ENCODE measurements at places on chromosomes 16 and 17.

DNA sequence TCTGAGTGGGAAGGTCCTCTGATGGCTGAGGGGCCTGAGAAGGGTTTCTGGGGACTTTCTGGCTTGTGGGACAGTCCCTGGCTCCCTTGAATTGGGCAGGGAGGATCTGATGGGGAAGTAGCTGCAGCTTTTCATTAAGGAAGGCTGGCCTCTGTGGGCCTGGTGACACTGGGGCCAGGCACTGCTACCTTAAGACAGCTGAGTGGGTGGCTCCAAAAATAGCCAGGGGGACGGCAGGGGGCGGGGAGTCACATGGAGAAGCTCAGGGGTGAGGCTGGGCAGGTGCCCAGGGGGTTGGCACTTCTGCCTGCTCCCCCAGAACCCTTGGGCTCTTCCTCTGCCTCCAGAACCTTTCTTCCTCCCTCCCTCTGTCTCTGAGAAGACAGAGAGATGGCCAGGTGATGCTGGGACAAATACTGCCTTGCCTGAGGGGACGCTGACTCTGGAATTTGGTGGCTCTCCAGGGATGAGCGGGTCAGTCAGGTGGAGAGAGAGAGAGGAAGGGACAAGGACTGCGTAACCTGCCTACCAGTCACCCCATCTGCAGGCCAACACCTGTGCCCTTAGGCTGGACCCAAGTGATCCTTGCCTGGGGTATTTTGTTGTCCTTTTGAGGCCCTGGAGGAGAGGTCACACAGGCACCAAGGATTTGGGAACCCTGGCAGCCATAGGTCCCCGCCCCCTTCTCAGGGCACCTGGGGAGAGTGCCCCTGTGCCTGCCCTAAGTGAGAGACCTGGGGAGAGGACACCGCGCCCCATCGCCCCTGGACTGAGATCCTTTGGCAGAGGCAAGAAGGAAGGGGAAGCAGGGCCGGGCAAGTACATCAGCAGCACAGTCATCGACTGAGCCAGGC, 1.7 kb upstream of the SGCA start:
- DNase-seq, result no peak

GRCh38 chr16:81784072-81784795, 5.1 kb downstream of the PLCG2 start:
- DNase-seq, result no peak

DNA sequence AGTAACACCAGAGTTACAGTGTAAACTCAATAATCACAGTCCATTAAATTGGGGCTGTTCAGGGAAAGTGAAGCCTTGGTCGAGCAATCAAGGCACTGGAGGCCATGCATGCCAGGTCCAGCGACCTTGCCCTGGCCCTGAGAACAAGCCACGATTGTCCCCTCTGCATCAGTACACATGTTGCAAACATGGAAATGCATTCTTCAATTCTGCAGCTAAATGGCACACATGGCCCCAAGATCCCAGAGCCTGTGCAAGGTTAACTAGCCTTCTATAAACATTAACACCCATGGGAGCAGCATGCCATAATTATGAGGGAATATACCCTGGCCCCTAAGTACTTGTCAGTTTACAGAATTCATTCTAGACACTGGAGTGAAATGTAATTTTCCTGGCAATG, 204.7 kb downstream of the HS3ST3B1 start:
- no peak for DNase-seq

DNA sequence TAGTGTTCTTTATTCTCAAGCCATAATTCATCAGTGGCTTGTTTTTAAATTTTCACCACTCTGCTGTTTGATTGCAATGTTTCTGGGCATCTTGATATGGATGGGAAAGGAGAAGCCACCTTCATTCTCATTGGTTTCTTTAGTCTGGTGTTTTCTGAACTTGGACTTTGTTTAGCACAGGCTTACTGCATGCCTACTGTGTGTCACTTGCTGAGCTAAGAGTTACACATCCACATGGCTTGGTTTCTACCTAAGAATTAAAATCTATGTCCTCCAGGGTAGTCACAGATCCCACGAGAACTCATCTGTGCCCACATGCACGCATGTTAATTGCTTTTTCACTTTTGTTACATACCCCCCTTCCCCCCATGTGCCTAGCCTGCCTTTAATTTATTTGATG, 4.6 kb downstream of the CMIP start:
- no peak for DNase-seq

- no peak for DNase-seq
Observed at GRCh38 chr16:70808371-70808770, 7.4 kb upstream of the VAC14 start.

DNA sequence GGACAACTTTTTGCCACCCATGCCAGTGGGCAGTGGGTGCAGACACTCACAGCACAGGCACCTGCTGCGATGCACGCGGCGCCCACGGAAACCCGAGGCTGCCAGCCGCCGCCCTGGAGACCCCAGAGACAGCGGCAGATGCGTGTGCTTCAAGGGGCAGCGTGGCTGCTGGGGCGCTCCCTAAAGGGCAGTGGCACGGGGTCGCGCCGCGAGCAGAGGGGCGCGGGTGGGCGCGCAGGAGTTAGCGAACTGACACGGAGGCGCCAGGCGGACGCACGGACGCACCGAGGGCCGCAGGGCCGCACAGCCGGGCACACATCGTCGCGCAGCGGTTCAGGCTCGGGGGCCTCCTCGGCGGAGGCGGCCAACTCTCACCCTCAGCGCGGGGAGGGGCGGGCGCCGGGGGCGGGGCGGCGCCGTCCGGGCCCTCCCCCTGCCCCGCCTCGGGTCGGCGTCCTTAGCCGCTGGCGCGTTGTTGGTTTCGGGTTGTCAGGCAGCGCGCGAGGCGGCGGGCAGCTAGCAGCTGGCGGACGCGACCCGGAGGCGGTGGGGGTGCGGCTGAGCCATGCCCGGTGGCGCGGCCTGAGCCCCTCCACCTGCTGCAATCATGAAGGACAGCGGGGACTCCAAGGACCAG, at the start of gene KIF19:
Gene KIF19 (plus strand): TSS at position 484 of the 637 bp plus-strand sequence. CDS start 124 bp downstream, at position 608.
- no peak for DNase-seq

GRCh38 chr17:17503566-17504130, 7.5 kb upstream of the RASD1 start:
- DNase-seq, result no peak

GRCh38 chr17:49618028-49618611, 42.4 kb downstream of the NXPH3 start:
- DNase-seq, result no peak

DNA sequence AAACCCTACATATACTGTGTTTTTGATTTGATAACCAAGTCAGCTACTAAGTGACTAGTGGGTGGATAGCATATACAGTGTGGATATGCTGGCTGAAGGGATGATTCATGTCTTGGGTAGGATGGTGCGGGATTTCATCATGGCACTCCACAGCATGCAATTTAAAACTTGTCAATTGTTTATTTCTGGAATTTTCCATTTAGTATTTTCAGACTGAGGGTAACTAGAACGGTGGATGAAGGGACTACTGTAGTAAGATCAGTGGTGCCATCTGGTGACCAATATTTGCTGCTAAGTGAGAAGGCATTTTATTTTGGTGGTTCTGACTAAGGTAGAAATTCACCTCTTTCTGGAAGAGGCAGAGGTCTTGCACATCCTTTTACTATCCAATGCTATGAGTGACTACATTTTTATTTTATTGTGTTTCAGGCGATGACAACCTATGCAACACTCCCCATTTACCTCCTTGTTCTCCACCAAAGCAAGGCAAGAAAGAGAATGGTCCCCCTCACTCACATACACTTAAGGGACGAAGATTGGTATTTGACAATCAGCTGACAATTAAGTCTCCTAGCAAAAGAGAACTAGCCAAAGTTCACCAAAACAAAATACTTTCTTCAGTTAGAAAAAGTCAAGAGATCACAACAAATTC, 3.1 kb downstream of the CDC6 start:
- DNase-seq, result peak; percentile 88

- DNase-seq, result no peak
Observed at GRCh38 chr17:81553018-81553615, 964 bp upstream of the FAAP100 start.

DNA sequence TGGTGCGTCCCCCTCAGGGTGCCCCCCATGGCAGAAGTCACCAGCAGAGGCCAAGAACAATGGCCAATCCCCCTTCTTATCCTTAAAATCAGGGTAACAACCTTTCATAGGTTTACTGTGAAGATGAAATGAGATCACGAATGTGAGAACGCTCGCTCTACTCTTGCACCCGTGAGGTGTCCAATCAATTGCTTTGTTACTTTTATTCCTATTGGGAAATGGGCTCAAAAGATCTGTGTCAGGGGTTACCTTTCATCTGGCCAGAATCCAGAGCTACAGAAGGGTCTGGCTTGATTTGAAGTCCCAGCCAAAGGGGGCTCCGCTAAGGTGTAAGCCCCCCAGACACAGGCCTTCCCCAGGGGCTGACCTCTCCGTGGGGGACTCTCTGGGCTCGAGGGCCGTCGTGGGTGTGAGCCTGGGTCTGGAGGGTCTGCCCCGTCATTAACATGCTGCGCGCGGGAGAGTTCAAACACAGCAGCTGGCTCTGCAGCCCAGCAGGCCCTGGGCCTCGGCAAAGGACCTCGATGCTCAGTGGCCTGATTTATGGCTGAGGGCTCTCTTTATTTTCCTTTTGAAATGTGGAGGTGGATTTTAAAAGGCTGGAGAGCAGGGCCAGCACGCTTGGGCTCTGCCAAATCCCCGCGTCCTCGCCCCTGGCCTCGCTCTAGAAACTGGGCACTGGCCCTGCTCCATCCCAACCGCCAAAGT, 10.4 kb downstream of the ABR start:
- no peak for DNase-seq

DNA sequence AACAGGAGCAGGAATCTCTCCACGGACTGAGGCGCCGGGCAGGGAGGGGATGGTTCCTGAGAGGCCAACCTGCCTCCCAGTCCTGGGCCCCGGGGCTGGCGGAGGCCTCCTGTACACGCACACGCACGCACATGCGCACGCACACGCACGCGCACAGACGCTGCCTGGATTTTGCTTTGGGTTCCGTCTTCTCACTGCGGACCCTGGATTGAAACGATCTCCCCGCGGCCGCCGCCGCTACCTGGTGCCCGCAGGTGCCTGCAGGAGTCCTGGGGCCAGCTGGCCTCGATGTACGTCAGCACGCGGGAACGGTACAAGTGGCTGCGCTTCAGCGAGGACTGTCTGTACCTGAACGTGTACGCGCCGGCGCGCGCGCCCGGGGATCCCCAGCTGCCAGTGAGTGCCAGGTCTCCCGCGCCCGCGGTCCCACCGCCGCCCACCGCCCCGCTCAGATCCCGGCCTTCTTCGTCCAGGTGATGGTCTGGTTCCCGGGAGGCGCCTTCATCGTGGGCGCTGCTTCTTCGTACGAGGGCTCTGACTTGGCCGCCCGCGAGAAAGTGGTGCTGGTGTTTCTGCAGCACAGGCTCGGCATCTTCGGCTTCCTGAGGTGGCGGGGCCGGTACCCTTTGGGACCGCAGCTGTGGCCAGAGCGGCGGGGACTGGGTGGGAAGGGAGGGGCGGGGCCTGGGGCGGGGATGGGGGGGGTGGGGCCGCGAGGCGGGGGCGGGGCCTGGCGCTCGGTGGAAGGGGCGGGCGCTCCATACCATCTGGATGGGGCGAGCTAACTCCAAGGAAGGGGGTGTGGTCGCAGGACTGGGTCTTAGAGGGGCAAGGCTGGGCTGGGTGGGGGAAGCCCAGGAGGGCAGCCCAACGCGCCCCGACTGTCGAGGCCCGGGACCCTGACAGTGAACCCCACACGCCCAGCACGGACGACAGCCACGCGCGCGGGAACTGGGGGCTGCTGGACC, 12.3 kb downstream of the CES4A start:
- DNase-seq, result no peak

DNA sequence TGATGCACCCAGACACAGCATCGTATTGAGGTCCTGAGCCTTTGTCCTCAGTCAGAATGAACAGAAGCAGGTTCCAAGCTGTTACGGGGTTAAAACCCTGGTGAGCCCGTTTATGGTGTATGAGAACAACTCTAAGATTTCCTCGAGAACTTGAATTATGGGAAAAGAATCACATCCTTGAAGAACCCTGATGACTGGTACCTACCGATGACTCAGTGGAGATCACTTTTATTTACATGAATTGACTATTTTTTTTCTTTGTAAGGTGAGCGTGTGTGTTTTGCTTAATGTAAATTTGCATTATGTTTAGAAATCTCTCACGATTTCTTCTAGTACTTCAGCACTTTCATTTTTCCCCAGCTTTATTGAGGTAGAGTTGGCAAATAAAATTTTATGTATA, 3.3 kb upstream of the KRTAP4-4 start:
- no peak for DNase-seq

DNA sequence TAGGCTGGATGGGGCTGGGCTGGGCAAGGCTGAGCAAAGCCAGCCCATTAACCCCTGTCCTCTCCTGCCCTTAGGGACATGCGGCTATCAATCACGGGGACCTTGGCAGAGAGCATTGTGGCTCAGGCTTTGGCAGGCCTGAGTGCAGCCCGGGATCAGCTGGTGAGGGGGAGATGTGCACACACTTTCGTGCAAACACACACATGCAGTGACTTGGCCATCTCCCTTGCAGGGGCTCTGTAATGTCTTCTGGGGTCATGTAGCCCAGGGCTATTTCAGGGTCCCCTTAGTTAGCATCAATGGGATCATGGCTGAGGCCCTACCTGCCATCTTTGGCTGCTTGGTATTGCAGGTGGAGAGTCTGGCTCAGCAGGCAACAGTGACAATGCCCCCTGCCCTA, 6.9 kb downstream of the CARMIL2 start:
- no peak for DNase-seq

- no peak for DNase-seq
Observed at GRCh38 chr16:30355954-30356308, 823 bp upstream of the CD2BP2 start.

GRCh38 chr17:80859002-80859941, 132.4 kb upstream of the CHMP6 start:
- DNase-seq, result peak; percentile 89

GRCh38 chr17:350706-351448, 1.7 kb downstream of the RPH3AL start:
- DNase-seq, result no peak

- no peak for DNase-seq
Observed at GRCh38 chr17:43584666-43585102, 38.5 kb upstream of the ETV4 start.

GRCh38 chr16:25867041-25867440, 175.3 kb downstream of the HS3ST4 start:
- DNase-seq, result no peak

DNA sequence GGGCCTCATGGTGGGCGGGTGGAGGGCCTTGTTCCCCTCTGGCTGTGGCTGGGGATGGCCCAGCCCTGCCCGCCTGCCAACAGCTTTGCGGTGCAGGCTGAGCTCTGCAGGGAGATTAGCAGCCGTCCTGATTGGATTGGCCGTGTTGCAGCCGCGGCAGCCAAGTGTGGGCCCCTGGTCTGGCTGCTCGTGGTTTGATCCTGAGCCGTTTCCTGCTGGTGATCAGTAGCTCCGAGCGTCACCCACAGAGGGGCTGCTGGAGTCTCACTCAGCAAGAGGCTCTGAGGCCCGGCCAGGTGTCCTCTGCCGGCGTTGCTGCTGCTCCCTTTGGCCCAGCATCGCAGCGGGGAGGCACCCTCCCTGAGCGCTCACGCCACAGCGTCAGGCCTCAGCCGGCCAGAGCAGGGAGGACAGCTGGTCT, 32.5 kb downstream of the BAIAP2 start:
- peak; percentile 28 for DNase-seq

- DNase-seq, result no peak
Observed at GRCh38 chr16:75271441-75272096, 20.1 kb upstream of the BCAR1 start.
